Smooth muscle cell of the brain vasculature (primary cell): ENCODE measurements at places on chromosomes 12 and 14.

GRCh38 chr12:107590413-107590812, 95.2 kb upstream of the PWP1 start:
- DNase-seq, result no peak

- no peak for DNase-seq
Measured at GRCh38 chr14:100611811-100612480, 24.7 kb upstream of the BEGAIN start.

GRCh38 chr14:104678346-104678745, 11.1 kb upstream of the INF2 start:
- no peak for DNase-seq

- no peak for DNase-seq
Measured at GRCh38 chr12:121770388-121770787, 23.1 kb downstream of the RHOF start.

GRCh38 chr12:14729586-14729985, 33.2 kb upstream of the GUCY2C start:
- no peak for DNase-seq

GRCh38 chr12:48106681-48107613, 1.1 kb upstream of the SENP1 start:
- no peak for DNase-seq

DNA sequence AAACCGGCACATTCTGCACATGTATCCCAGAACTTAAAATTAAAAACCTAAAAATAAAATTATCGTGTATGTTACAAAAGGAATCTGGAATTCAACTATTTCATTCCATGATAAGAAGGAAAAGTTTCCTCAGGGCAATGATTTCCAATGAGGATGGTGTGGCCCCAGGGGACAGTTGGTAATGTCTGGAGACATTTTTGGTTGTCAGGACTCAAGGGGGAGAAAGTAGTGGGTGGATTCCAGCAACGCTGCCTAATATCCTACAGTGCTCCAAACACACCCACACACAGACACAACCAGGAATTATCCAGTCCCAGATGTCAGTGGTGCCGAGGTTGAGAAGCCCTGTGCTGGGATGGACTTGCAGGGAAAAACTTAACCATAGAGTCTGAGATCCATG, 228.3 kb downstream of the TMEM132D start:
- DNase-seq, result no peak

GRCh38 chr14:105876829-105877228, 350.4 kb downstream of the TMEM121 start:
- no peak for DNase-seq

DNA sequence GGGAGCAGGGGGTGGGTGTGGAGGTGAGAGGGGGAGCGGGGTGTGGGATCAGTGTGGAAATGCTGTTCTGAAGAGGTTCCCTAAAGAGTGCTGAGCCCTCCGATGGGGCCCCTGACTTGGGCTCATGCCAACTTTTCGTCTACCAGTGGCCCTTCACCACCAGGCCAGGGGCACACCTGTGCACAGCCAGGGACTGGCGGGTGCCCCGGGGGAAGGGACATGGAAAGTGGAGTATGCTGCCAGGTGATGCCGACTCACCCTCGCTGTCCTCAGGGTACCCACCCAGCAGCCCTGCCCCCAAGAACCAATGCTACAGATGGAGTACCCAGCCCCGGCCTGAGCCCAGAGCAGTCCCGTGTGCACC, 26.2 kb downstream of the AMN start:
- DNase-seq, result no peak

DNA sequence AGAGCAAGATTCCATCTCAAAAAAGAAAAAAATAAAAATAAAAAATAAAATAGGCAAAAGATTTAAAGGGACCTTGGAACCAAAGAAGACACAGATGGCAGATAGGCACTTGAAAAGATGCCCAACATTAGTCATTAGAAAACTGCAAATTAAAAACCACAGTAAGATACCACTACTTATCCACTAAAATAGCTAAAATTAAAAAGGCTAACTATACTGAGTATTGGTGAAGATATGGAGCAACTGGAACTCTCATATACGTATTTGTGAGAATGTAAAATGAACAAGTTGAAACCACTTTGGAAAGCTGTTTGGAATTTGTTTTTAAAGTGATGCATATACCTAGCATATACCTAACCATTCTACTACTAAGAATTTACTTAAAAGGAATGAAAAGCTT, 22.3 kb downstream of the BLTP3B start:
- no peak for DNase-seq

GRCh38 chr12:59403259-59403932, 192.4 kb upstream of the SLC16A7 start:
- DNase-seq, result peak; percentile 47

DNA sequence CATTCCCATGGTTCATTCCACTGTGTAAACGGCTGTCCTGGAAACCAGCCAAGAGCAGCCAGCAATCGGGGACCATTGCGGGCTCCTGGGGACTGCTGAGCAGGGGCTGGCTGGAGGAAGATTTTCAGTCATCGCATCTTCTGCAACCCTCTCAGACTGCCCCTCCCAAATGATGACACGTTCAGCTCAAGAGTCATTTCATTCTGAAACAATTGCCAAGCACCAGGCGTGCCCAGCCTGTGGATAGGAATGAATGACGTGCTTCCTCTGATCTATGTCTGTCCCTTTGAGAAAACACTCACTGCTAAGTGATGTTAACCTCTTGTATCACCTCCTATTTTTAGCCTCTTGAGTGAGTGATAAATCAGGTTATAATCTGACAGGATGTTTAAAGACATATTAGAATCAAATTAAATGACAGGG, 62.0 kb downstream of the NDUFA12 start:
- peak; percentile 56 for DNase-seq

GRCh38 chr12:89950421-89950820, 241.8 kb upstream of the ATP2B1 start:
- no peak for DNase-seq

- no peak for DNase-seq
Measured at GRCh38 chr12:633731-634130, 29.5 kb downstream of the NINJ2 start.

DNA sequence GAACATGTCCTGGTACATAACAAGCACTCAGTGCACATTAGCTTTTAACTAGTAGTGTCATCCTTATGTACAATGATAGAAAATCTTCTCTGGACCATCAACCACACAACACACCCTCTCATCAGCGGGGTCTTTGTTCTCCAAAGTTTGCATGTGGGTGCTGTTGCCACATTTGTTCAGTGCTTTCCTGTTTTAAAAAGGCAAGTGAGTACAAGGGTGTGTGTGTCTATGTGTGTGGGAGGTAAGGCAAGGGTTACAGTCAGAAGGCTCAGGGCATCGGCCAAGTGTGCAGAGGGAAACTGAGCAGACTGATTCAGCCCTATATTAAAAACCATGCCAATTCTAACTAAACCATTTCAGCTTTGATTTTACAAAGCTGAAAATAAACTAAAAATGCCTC, 17.9 kb downstream of the KRT76 start:
- no peak for DNase-seq

DNA sequence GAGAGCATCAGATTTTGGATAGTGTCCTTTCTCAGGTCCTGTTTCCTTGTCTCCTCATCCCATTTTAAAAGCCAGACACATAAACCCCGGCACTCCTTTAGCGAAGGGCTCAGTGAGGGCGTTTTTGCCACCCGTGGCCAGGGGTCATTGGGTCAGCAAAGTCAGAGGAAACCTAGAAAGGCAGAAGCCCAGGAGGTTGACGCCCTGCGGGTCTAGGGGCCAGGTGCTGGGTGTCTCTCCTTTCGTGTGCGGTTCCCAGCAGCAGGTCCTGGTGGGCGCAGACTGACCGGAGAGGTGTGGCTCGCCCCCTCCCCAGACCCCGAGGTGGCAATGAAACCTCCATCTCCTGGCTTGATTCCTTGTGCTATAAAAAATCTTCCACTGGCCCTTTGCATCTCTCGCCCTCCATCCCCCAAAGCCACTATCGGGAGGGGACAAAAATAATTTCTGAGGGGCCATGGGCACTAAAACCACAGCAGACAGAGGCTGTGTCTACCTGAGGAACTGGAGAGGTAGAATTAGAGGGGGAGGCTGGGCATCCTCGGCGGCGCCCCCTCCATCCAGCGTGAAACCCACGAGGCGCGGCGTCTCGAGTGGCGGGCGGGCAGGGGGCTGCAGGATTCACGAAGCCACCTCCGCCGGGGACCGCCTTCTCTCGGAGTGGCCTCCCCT, 858 bp upstream of the FRMD6 start:
- no peak for DNase-seq

- no peak for DNase-seq
Measured at GRCh38 chr14:67068251-67068650, 121.0 kb upstream of the GARIN2 start.

GRCh38 chr14:48943913-48944312, 642.3 kb downstream of the RPS29 start:
- DNase-seq, result no peak

GRCh38 chr12:131333136-131333535, 377.8 kb upstream of the SFSWAP start:
- DNase-seq, result no peak

DNA sequence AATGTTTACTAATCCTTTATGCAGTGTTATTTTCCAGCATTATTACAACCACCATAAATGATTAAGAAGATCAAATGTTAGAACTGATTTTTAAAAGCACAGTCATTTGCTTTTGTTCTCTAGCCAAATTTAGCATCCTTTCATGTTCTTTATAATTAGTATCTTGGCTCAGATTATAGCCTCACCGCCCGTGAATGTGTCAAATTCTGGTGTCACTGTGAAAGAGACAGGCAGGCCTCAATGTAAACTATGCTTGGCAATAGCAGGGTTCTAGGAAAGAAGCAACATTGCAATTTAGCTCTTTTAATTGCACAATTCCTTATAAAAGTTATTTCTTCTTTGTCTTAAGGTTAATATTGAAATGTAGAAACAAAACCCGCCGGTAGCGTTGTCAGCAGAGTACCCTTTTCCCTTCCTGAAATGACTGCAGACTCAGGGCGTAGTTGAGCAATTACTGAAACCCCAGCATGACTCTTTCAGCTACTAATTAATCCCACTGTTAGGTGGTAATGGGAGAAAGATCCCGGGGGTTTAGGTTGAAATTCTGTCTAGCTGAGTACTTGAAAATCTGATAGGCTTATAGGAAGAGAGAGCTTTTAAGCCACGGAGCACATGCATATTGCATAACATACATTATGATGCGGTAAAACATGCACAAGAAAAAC, 1600.5 kb upstream of the SEL1L start:
- DNase-seq, result no peak

DNA sequence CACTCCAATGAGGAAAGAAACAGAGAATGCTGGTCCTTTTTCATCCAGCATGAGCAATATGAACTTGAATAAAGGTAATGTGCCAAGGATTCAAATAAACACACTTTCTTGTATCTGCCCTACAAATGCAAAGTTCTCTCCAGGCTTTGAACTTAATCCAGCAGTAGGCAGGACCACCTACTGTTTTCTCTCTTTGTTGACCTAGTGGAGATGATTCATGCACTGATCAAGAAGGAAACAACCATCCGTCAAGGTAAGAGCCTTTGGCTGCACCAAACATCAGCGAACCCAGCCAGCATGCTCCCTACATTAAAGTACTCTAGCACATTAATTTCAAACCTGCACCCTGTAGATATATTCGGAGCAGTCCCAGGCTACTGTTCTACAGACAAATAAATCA, 489.3 kb downstream of the GALC start:
- DNase-seq, result no peak

DNA sequence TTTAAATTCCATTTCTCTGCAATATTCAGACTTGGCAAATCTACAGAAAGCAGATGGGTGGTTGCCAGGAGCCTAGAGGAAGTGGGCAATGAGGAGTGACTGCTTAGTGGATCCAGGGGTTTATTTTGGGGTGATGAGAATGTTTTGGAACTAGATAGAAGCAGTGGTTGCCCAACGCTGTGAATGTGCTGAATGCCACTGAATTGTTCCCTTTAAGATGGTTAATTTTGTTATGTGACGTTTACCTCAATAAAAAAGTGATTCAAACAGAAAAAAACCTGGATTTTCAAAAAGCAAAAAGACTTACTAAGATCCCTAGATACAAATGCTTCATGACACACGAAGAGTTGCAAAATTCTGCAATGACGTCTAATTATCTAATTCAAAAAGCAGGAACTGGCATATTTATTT, 34.2 kb downstream of the DAO start:
- no peak for DNase-seq

DNA sequence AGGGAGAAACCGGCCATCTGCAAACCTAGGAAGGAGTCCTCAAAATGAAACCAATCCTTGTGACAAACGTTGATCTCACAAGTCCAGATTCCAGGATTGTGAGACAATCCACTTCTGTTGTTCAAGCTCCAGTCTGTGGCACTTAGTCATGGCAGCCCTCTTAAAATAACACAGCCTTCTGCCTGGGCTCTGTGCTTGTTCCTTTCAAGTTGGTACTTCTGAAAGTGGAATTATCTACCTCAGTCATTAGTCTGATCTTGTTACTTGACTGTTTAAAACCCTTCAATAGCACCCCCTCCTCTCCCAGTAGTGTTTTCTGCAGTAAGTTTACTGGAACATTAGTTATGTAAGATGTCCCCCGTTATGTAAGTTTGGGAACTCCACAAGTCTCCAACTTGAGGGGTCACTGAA, 111.0 kb upstream of the HIF1A start:
- DNase-seq, result no peak

DNA sequence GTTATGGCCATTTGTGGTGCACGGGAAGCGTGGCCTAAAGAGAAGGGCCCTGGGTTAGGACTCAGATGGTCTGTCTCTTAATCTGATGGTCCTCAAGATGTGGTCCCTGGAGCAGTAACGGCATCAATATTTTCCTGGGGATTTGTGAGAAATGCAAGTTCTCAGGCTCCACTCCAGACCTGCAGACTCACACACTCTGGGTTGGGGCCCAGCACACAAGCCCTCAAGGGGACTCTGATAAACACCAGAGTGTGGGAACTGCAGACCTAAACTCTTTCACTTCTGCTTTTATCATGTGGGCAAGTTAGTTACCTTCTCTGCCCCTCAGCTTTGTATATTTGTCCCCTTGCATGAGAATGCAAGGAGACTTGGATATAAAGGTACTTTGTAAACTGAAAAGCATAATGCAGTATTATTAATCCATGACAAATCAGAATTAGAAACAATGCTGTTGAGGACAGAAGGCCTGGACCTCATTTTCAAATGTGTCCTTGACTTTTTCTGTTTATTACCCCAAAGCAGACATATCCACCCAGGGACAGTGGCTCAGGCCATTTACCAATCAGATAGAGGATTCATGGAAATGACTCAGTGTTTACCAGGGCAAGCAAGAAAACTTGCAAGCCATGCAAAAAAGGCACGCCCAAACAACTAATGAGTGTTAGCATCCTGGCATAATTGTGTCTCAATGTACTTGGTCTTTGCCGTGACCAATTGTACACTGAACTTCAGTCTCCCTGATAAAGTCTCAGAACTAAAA, 157.0 kb downstream of the ASCL1 start:
- DNase-seq, result no peak

DNA sequence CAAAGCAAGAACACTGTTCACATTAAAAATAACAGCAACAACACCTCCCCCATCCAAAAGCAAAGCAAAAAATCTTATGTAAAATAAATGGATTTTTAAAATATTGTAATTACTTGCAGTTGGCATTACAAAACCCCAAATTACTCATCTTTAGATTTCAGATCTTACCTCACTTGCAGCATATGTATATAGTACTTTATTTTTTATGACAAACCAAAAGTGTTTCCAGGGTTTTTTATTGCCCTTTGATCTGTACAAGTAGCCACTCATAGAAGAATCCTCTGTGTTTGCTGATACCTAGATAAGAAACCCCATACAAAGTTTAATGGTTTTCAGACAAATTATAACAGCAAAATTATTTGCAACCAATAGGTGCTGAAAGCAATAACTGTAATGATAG, 12.2 kb upstream of the NR2C1 start:
- DNase-seq, result no peak

- DNase-seq, result no peak
Measured at GRCh38 chr12:110853836-110854235, 7.0 kb downstream of the CCDC63 start.

GRCh38 chr12:112645586-112645985, 146.0 kb upstream of the RPH3A start:
- no peak for DNase-seq
